ENCODE measurements at places on chromosomes 2 and 18.

- no peak for DNase-seq
Observed at GRCh38 chr2:118853129-118853640, 5.7 kb upstream of the EN1 start.

- DNase-seq: no peak
Observed at GRCh38 chr18:22639561-22639960, 221.8 kb upstream of the CTAGE1 start.

DNA sequence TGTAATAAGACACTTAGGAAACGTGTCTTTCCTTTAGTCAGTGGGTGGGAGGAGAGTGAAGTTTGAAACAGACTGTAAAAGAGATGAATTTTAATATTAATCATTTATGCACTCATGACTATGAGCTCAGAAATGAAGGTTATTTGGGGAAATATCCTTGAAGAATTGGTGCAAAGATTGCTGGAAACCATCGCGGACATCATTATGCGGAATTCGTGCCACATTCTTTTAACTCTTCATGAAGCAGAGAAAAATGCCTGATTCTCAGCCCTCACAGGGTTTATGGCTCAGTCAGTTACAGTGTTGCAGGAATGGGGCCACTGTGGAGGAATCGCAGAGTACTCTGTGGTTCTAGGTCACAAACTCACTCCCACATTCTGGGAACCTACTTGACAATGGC, 109.7 kb downstream of the RGPD3 start:
- no peak for DNase-seq

- no peak for DNase-seq
Observed at GRCh38 chr2:44549856-44550255, 188.1 kb downstream of the CAMKMT start.

- no peak for DNase-seq
Observed at GRCh38 chr18:50961974-50962373, 5.9 kb upstream of the ELAC1 start.

- DNase-seq: no peak
Observed at GRCh38 chr2:173947131-173947530, 18.0 kb downstream of the SP3 start.

DNA sequence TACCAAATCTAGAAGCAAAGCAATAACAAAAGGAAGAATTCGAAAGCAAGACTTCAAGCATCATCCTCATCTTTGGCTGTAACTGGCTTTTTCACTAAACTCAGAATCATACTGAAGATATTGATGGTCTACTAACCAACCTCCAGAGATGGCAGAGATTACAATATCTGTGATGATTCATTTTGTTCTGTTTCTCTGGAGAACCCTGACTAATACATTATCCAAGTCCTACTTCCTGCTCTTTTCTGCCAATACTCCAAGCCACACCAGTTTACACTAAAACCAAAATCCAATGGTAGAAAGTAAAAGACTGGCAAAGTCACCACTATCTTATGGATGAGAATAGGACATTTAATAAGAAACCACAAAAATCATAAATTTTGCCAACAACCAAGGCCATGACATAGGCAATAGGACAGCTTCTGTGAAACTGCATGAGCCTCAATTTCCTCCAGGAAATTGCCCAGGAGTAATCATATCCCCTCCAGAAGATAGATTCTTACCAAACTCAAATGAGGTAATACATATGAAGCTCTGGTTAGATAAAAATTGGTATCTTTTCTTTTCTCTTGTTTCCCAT, 159.8 kb downstream of the METTL4 start:
- DNase-seq: no peak

GRCh38 chr2:20447437-20448245, 767 bp downstream of the RHOB start:
- DNase-seq: peak; percentile 25

GRCh38 chr2:231939022-231939421, 12.8 kb upstream of the NPPC start:
- no peak for DNase-seq

GRCh38 chr2:71667256-71668182, 214.2 kb downstream of the DYSF start:
- DNase-seq: peak; percentile 0

DNA sequence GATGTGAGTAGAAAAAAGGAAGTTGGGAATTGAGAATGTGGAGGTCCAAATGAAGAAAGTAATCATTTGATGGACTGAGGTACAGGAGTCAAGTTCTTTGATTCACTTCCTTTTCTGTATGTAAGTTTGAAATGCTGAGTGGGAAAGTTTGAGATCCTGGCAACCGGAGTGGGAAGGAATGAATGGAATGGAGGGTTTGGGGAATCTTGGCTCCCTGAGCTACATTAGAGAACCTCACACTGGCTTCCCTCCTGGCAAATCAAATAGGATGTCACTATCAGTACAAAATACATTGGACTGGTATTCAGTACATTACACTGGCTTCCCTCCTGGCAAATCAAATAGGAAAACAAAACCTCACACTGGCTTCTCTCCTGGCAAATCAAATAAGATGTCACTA, 9.8 kb upstream of the RNF138 start:
- no peak for DNase-seq

- DNase-seq: no peak
Observed at GRCh38 chr2:105853354-105854088, 108.8 kb downstream of the NCK2 start.

GRCh38 chr2:39476524-39476923, 39.4 kb upstream of the MAP4K3 start:
- DNase-seq: no peak

DNA sequence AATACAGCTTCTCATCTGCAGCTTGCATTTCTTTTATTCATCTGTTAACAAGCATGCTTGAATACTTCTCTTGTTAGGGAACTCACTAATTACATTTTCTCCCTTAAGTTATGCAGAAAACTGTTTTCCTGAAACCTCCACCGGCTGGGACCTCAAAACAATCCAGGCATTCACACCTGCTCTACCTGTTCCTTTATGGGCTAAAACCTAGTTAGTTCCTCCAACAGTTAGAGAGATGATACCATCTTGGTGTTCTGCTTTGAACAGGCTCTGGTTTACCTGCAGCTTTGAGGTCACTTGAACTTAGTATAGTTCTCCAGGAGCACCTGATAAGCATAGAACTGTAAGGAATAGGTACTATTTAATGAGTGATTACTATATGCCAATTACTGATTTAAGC, 6.1 kb downstream of the PLEK start:
- no peak for DNase-seq

DNA sequence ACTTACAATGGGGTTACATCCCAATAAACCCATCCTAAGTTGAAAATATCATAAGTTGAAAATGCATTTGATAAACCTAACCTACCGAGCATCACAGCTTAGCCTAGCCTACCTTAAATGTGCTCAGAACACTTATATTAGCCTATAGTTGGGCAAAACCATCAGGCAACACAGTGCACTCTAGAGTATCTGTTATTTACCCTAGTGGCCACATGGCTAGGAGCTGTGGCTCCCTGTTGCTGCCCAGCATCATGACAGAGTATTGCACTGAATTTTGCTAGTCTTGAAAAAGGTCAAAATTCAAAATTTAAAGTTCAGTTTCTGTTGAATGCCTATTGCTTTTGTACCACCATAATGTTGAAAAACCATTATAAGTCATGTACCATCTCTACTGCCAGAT, 482.7 kb upstream of the ZEB2 start:
- DNase-seq: no peak

- DNase-seq: peak; percentile 9
Observed at GRCh38 chr2:222024932-222025880, 273.6 kb downstream of the PAX3 start.

GRCh38 chr2:11121099-11121822, 34.0 kb upstream of the SLC66A3 start:
- no peak for DNase-seq
